Activated CD8-positive, alpha-beta memory T cell treated with anti-CD3 and anti-CD28 coated beads, Interleukin-2, amount 50 U/mL, for 48 hours (primary cell): ENCODE measurements at places on chromosomes 11 and 22.
A peak's percentile ranks its signal among the peaks of the same experiment; 100 is the strongest.

DNA sequence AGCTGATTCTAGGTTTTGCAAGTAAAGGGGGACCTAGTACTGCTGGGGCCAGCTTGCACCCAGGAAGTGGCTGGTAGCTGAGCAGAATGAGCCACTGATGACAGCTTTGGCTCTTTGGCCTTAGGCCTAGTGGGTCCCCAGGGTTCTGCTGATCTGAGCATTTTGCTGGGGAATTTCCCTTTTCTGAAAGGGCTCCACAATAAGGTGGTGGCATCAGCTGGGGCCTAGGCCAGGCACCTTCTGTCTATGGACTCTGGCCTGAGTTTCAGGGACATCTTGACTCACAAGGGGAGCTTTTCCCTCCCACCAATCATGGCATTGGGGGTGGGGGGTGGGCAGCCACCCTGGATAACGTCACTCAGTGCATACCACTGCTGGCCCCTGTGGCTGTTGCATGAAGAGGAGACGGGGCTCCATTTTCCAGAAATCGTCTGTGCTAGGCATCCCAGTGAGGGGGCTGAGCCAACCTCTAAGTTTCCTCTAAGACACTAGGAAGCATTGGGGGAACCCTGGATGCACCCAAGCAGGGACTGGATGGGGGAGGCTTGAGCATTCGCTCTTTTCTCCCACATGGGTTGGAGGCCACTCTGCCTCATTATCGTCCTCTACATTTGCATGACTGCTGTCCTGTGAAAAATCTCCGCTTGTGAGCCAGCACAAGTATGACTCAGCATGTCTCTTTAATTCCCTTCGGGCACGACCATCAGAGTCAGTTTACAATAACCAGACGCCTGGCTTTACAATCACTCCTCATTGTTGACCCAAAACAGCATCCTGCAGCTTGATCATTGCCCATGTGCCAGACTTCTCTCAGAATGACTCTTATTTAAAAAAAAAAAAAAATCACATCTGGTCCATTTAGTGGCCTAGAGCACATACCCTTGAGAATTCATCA, 145.0 kb upstream of the THY1 start:
- DNase-seq = no peak

GRCh38 chr22:47303161-47303890, 540.9 kb downstream of the TBC1D22A start:
- no peak for DNase-seq

GRCh38 chr11:16738947-16739815, 734 bp downstream of the C11orf58 start:
- DNase-seq = no peak

GRCh38 chr11:93267383-93267782, 63.2 kb upstream of the DEUP1 start:
- DNase-seq = no peak

DNA sequence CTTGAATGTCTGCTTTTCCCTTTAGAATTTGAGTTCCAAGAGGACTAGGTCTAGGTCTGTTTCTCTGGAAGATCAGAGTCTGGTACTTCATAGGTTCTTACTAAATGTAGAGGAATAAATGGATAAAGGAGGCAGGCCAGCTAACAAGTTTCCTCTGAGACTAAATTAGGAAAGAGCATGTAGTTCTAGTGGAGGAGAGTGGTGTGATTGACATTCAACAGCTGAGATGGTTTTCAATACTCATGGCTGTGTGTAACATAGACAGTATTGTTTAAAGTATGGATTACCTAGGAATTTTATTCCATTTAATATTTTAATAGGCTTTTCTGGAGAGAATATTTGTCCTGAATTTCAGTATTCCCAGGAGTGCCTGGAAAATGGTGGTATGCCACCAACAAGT, 364.7 kb downstream of the METTL15 start:
- DNase-seq = no peak

- DNase-seq = no peak
Observed at GRCh38 chr11:115078461-115079438, 400.4 kb downstream of the NXPE2 start.

DNA sequence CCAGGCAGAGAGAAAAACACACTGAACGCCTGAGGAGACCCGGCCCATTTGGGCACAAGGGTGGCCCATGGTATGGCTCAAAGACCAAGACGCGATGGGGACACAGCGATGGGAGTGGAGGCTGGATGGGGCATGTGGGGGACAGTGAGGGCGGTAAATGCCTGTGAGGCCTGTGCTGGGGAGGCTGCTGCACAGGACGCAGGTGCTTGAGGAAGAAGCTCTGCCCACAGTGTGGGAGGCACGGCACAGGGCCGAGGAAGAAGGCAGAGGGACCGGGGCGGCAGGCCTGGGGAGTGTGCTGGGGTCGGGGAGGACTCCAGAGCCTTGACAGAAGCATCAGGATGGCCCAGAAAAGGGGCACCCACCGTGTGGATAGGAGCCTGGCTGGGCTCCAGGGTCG, 75.9 kb upstream of the WNT11 start:
- DNase-seq = no peak

DNA sequence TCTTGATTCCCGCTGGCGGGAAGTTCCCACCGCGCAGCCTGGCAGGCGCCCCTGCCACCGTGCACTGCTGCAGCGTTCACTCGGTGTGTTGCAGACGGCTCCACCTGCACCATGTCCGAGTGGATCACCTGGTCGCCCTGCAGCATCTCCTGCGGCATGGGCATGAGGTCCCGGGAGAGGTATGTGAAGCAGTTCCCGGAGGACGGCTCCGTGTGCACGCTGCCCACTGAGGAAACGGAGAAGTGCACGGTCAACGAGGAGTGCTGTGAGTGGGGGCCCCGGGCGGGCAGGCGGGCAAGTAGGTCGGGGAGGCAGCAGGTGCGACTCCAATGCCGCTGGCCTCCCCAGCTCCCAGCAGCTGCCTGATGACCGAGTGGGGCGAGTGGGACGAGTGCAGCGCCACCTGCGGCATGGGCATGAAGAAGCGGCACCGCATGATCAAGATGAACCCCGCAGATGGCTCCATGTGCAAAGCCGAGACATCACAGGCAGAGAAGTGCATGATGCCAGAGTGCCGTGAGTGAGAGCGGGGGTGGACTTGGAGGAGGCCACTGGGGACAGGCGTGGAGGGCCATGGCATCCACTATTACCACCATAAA, 99.7 kb downstream of the RRAS2 start:
- no peak for DNase-seq

DNA sequence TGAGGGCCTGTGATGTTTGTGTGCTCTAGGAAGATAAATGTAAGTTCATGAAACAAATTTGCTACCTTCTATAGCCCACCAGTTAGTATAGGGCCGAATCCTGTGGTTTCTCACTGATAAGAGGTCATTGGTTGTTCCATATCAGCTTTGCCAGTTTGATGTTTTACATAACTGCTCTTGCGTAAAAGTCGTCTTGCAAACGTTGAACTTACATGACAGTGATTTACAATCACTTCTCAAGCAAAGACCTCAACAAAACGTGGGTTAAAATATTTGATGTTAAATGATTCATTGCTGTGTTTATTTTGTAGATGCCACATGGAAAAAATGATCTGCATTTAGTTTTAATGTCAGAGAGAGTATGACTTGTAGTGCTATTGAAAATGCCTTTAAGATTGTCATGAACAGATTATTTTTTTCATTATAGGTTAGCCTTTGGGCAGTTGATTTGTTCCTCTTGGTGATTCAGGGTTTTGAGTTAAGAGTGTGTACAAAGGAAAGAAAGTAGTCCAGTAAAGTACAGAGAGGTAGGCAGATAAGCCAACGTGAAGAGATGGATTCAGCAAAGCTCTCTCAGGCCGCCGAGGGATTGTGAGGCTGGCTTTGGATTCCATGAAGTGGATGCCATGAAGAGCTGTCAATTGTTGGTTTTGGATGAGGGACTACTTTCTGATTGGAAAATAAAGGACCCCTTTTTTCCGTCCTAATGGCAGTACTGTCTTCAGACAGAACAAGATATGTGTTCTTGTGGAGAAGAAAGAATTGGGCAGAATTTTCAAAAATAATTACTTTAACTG, 2.6 kb downstream of the EWSR1 start:
- DNase-seq = no peak

DNA sequence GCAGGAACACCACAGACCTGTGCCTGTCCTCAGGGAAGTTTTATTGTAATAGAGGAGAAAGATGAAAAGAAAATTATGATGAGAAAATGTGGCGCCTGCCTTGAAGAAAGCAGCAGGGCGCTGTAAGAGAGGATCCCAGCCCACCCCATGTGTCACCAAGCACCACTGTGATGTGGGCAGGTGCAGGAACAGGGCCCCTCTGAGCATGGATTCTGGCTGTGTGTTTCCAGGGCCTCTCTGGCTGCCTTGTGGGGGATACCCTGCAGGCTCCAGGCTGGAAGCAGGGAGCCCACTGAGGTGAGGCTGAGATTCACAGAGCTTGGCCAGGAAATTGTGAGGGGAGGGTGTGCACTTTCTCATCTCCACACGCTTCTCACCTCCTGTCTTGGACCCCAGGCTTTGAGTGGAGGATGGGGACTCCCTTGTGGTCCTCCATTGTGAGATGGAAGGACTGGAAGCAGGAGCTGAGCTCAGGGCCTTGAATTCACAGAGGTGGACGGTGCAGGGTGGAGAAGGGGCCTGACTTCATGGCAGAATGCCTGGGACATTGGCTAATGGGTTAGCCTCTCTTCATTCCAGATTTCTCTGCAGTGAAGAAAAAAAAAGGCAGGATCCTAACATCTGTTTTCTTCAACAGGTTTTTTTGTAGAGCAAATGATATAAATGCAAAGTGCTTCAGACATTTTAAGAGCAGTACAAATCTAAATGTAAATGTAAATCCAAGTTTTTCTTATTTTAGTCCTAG, 246.6 kb upstream of the B3GAT1 start:
- DNase-seq = no peak

DNA sequence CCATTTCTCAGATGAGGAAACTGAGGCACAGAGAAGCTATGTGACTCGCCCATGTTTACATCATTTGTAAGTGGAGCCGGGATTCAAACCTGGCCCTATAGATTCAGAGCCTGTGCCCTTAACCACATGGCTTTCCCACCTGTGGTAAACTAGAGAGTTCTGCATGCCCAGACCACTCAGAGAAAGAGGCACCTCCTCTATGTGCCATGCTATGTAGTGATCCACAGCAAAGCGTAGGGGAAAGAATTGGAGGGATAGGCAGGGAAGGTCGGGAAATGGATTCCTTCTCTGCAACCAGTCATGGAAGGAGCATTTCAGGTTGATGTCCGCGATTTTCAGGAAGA, 15.4 kb upstream of the POU2AF2 start:
- no peak for DNase-seq

DNA sequence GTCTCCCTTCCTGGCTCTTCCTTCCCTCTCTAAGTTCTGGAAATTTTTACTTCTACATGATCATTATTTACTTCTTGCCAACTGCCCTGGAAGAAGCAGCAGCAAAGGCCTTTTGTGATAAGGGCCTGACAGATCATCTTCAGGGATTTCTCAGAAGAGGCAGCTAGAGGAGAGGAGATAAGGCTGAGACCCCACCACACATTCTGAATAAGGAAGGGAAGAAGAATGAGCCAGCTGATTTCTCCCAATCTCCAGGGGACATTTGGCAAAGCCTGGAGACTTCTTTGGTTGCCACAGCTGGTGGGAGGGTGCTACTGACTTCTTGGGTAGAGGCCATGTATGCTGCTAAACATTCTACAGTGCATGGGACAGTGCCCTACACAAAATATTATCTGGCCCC, 122.4 kb upstream of the OR9Q1 start:
- no peak for DNase-seq

GRCh38 chr11:109968781-109969180, 124.4 kb upstream of the ZC3H12C start:
- DNase-seq = no peak

DNA sequence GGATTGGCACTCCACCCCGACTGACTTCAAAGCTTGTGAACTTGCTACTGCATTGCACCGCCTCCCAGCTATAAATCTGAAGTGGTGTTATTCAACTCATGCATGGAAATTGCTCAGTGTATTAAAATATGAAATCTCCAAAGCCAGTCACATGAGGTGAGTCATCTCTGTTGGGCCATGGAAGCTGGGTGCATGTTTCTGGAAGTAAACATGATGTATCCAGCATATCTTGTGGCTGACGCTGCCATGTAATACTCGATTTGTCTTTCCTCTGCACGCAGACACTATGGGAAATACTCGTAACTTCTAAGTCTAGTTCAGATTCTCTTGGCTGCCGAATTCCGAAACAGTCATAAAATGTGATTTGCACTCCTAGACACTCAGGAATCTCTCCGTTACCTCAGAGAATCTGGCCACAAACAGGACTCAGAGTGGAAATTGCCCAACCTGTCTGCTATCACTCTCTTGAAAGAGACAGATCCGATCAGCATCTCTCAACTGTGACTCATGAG, 154.9 kb upstream of the MPPED2 start:
- DNase-seq = no peak

GRCh38 chr11:134751766-134752165, 339.7 kb upstream of the B3GAT1 start:
- DNase-seq = peak; percentile 7

DNA sequence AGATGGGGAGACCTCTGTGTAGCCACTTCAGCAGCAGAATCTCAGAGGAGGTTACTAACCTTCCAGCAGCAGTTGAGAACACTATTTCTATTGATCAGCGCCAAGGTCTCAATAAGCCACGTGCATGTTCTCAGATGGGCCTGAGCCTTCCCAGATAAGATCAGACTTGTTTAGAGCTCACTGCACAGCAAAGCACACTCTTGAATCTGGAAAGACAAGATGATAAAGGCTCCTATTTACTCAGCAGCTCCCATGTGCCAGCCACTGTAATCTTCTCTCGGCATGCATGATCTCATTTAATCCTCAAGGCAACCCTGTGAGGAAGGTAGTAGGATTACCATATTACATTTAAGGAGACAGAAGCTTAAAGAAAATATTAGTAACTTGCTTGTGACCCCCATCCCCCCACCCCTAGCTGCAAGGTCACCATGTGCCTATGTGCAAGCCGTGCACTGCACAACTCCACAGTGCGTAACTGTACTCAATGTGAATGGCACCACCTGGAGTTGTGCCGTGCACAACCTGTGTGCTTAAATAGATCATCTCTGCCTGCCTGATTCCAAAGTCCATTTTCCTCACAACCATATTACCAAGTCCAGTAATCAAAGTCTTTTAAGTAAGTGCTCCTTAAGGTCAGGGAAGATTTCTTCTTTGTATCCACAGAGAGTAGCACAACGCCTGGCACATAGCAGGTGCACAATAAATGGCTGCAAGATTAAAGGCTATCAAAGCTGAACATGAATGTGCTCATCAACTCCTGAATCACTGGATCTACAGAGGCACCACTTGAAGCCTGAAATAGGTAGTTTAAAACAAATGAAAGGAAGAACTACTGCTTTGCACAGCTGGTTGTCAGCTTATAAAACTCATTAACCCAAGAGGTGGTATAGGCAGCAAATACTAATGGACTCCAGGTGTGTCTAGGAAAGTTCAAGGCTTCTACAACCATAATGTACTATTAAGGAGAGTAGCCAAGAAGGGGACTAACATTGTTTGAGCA, 293.8 kb downstream of the BUD13 start:
- DNase-seq = no peak

GRCh38 chr22:46598224-46598623, 22.0 kb upstream of the GRAMD4 start:
- no peak for DNase-seq

GRCh38 chr22:38239101-38239761, 33.6 kb downstream of the TMEM184B start:
- no peak for DNase-seq
